ENCODE measurements at places on chromosomes 3 and 15.

DNA sequence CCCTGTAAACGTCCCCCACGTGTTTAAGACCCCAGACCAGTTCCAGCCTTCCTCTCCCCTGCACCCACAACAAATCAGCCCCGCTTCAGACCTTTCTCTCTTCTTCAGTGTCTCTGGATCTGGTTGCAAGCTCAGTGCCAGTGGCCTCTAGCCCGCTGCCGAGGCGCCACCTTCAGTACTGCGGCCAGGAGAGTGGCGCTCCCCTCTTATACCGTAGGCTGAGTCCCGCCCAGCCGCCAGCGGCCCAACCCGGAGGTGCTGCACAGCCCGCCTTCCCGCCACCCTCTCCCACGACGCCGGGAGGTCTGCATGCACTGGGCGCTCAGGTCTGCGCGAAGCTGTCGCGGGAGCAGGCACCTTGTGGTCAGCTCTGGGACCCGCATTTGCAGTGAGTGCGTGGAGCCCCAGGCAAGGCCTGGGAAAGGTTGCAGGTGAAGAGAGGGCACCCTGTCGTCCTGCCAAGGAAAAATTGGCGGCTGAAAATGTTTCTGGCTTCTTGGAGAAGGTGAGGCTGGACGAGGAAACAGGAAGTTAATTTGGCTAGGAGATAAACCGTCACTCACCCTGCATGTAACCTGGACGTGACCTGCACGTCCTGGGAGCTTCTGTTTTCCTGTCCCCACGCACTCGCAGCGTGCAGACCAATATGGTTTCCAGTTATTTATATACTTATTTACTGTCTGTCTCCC is at the start of gene C2CD4B:
Gene C2CD4B, minus strand, starts transcription at position 182 of the 689 bp plus-strand sequence. CDS start 301 bp downstream, outside the sequence.
- peak within 1 kb of the TSS; percentile 62 for H3K4me3 ChIP-seq
- H3K4me1 ChIP-seq = peaks cover 58% of the 10 kb centered on the region
- no peaks in the 10 kb centered on the region for H3K27me3 ChIP-seq
- H3K36me3 ChIP-seq = no peaks in the 10 kb centered on the region

GRCh38 chr3:12661926-12662592 is 1.9 kb downstream of the RAF1 start:
- H3K4me1 ChIP-seq = peaks cover 50% of the 10 kb centered on the region
- peak overlapping the region; percentile 97 for H3K27ac ChIP-seq
- H3K4me3 ChIP-seq = no peak overlapping the region
- no peak for DNase-seq

DNA sequence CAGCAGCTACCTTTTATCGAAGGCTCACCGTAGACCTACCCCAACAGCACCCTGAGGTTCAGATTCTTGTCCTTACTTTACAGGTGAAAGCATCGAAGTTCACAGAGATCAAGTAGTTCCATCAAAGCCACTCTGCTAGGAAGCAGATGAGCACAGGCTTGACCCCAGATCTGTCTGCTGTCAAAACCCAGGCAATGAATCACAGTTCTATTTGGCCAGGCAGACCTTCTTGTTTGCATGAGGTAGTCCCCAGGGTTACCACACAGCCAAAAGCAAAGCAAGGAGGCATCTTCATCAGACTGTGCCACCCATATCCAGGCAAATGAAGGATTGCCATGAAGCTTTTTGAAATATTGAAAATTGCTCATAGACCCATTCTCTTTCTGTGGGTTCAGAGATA is 33.0 kb downstream of the HES1 start:
- no peaks in the 10 kb centered on the region for H3K27me3 ChIP-seq
- no peak for DNase-seq
- H3K4me1 ChIP-seq = peaks cover 31% of the 10 kb centered on the region
- H3K36me3 ChIP-seq = no peaks in the 10 kb centered on the region
- no peak overlapping the region for H3K4me3 ChIP-seq
- no peak overlapping the region for H3K27ac ChIP-seq

GRCh38 chr15:99248000-99248715 is 1.2 kb downstream of the TTC23 start:
- no peak overlapping the region for H3K27ac ChIP-seq
- no peaks in the 10 kb centered on the region for H3K36me3 ChIP-seq
- H3K4me3 ChIP-seq = no peak overlapping the region
- no peaks in the 10 kb centered on the region for H3K27me3 ChIP-seq

GRCh38 chr3:43766672-43767465 is 76.1 kb downstream of the ABHD5 start:
- DNase-seq = no peak
- H3K4me3 ChIP-seq = no peak overlapping the region
- peaks cover 28% of the 10 kb centered on the region for H3K4me1 ChIP-seq
- H3K27ac ChIP-seq = no peak overlapping the region
- no peaks in the 10 kb centered on the region for H3K36me3 ChIP-seq

GRCh38 chr3:70583682-70584081 is 271.2 kb upstream of the MDFIC2 start:
- DNase-seq = no peak
- no peak overlapping the region for H3K27ac ChIP-seq
- H3K27me3 ChIP-seq = no peaks in the 10 kb centered on the region
- H3K36me3 ChIP-seq = no peaks in the 10 kb centered on the region
- no peaks in the 10 kb centered on the region for H3K4me1 ChIP-seq

Measured in body of pancreas (tissue), 4 donors.